ENCODE measurements at places on chromosomes 6 and 20. TPM values are rescaled to one million over a fixed set of nuclear protein-coding genes. Genes with fewer than 3 reads are reported as not detected.

Gene SPTLC3
- 0.55 TPM for total RNA-seq

GRCh38 chr20:59933849-59934585 is 580 bp upstream of the SYCP2 start:
- H3K36me3 ChIP-seq = no peaks in the 10 kb centered on the region
- H3K27me3 ChIP-seq = no peaks in the 10 kb centered on the region
- DNase-seq = peak; percentile 70
- peaks cover 5% of the 10 kb centered on the region for H3K4me1 ChIP-seq

DNA sequence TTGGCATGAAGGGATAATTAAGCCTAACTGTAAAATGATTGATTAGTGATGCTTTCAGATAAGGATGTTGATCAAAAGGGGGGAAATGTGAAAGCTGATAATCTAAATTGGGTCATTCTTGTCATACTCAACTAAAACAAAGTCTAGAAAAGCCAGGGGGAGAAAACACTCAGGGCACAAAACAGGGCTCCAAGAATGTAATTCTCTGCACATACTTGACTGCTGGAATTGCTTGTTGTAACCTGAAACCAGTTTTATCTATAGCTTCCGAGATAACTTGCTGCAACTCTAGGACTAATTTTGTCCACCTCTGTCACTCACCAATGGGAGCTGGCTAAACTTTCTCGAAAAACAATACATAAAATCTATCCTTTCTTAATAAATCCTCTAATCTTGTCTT is 310.3 kb downstream of the CLVS2 start:
- no peaks in the 10 kb centered on the region for H3K27me3 ChIP-seq
- H3K36me3 ChIP-seq = no peaks in the 10 kb centered on the region
- no peaks in the 10 kb centered on the region for H3K4me1 ChIP-seq
- DNase-seq = no peak

Gene PERP
- total RNA-seq = 0.80 TPM

Gene HAO1
- not detected for total RNA-seq

Gene ANKEF1
- 7.0 TPM for total RNA-seq

Gene OPN5
- total RNA-seq = not detected

DNA sequence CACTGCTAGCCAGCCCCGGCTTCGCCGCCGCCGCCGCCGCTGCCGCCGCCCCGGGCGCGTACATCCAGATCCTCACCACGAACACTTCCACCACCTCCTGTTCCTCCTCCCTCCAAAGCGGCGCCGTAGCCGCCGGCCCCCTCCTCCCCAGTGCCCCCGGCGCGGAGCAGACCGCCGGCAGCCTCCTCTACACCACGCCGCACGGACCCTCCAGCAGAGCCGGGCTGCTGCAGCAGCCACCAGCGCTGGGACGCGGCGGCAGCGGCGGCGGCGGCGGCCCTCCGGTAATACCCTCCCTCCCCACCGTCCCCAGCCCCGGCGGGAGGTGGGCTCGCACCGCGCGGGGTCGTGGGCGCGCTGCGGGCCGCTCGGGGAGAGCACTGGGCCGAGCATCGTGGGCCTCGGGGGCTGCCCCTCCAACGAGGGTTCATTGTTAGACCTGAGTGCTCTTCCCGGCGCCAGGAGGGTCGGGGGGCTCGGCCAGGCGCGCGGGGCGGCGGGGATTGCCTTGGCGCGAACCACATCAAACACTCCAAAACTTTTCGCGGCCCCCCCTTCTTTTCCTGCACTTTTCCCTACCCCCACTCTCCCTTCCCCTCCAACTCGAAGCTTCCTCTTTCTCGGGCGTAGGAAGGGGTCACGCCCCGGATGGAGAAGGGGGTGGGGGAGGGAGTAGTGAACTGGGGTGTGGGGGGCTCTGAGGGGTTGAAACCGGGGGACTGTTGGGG is 827 bp downstream of the E2F3 start:
- H3K4me3 ChIP-seq = peak overlapping the region; percentile 67
- peaks cover 24% of the 10 kb centered on the region for H3K4me1 ChIP-seq
- H3K36me3 ChIP-seq = no peaks in the 10 kb centered on the region
- no peak overlapping the region for H3K27ac ChIP-seq
- DNase-seq = peak; percentile 15

DNA sequence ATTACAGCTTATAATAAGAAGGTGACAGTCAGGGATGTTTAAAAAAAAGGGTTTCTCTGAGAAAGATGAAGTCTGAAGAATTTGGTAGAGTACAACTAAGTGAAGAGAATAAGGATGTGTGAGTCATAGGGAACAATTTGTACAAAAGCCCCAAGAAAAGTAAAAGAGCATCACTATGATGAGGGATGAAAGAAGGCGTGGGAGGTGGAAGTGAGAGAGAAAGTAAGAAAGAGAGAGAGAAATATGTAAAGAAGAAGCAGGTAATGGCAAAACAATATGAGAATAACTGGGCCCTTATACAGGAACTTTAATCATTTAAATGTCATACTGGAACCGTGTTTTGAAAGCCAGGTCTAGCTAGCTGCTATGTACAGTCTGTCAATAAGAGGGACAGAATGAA is 179.4 kb downstream of the ASCC3 start:
- DNase-seq = no peak
- peaks cover 9% of the 10 kb centered on the region for H3K36me3 ChIP-seq
- no peaks in the 10 kb centered on the region for H3K4me1 ChIP-seq
- H3K27me3 ChIP-seq = no peaks in the 10 kb centered on the region
- H3K4me3 ChIP-seq = no peak overlapping the region

DNA sequence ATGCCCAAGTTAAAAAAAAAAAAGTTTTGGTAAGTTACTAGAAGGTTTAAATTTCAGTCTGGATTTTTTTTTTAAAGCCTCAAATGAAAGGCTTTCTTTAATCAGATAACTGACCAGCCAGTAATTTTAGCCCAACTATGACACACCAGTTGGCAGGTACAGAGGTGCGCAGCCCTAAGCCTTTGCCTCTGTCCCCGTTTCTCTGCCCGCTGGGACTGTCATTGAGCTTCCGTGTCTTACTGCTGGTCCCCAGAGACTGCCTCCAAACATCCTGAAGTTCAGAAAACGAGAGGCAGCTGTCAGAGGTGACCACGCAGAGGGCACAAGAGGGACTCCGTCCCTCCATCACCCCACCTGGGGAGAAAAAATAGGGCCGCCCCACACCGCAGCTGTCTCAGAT is 118.2 kb downstream of the RPS12 start:
- H3K4me1 ChIP-seq = no peaks in the 10 kb centered on the region
- H3K27me3 ChIP-seq = peaks cover 7% of the 10 kb centered on the region
- no peak overlapping the region for H3K4me3 ChIP-seq
- no peak overlapping the region for H3K27ac ChIP-seq
- DNase-seq = no peak
- H3K36me3 ChIP-seq = no peaks in the 10 kb centered on the region

- H3K36me3 ChIP-seq = no peaks in the 10 kb centered on the region
- H3K4me3 ChIP-seq = no peak overlapping the region
These were observed 39.4 kb upstream of the ENPP4 start for GRCh38 chr6:46090115-46091079.

Gene TPD52L1
- total RNA-seq = 0.23 TPM

- H3K4me1 ChIP-seq = no peaks in the 10 kb centered on the region
- H3K4me3 ChIP-seq = no peak overlapping the region
- H3K36me3 ChIP-seq = no peaks in the 10 kb centered on the region
- DNase-seq = no peak
These were observed 313.8 kb downstream of the COL12A1 start for GRCh38 chr6:74892091-74892490.

DNA sequence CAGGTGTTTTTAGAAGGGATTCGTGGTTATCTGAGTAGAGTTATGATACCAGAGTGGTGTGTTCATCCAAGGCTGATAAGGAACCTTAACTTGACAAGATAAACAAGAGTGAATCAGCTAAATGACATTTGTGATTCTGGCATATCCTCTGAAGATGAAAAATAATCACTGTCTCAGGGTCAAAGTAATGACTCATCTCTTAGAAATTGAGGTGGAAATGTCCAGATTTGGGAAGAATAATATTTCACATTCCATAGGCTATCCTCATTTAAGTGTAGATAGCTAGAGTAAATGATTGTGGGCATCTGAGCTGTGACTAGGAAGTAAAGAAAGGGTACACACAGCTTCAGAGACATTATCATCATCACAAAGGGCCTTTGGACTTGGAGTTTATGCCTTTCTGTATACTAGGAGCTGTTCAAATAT is 255.7 kb downstream of the GJA1 start:
- no peaks in the 10 kb centered on the region for H3K36me3 ChIP-seq
- DNase-seq = no peak
- H3K4me1 ChIP-seq = no peaks in the 10 kb centered on the region
- H3K27ac ChIP-seq = no peak overlapping the region
- H3K4me3 ChIP-seq = no peak overlapping the region

GRCh38 chr6:134432036-134432435 is 114.1 kb upstream of the SGK1 start:
- no peak overlapping the region for H3K27ac ChIP-seq
- H3K27me3 ChIP-seq = no peaks in the 10 kb centered on the region
- DNase-seq = no peak
- no peaks in the 10 kb centered on the region for H3K36me3 ChIP-seq

DNA sequence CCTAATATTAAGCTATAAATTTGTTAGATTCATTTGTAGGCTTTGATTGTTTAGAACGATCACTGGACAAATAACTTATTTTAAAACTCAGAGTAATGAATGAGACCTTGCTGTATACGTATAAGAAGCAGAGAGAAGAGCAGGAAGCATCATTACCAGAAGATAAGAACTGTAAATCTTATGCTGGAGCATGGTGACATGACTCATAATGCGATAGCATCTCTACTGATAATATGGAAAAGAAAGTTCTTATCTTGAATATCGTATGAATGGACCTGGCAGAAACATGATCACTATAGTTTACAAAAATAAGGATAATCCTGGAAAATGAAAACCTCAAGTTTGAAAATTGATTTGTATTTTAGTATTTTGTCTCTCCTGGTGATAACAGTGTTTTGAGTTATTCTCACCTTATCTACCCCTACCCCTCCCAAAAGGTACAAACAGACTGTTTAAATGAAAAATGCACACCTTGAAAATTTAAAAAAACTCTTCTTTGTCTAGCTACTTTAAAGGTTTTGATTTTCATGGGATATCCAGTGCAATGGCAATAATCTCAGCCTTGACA is 2.0 kb upstream of the ZSCAN26 start:
- peaks cover 8% of the 10 kb centered on the region for H3K4me1 ChIP-seq
- no peak overlapping the region for H3K27ac ChIP-seq
- no peak for DNase-seq
- H3K27me3 ChIP-seq = no peaks in the 10 kb centered on the region

GRCh38 chr6:16473184-16473907 is 235.0 kb downstream of the GMPR start:
- peak overlapping the region; percentile 60 for H3K27ac ChIP-seq
- no peak for DNase-seq
- peaks cover 19% of the 10 kb centered on the region for H3K4me1 ChIP-seq
- no peaks in the 10 kb centered on the region for H3K36me3 ChIP-seq

Gene CST1
- not detected for total RNA-seq

Gene SLC23A2
- total RNA-seq = 22.9 TPM

- H3K36me3 ChIP-seq = no peaks in the 10 kb centered on the region
- no peaks in the 10 kb centered on the region for H3K27me3 ChIP-seq
- H3K27ac ChIP-seq = no peak overlapping the region
- no peak for DNase-seq
- no peak overlapping the region for H3K4me3 ChIP-seq
These were observed 387.8 kb downstream of the SMOC2 start for GRCh38 chr6:168828800-168829199.

DNA sequence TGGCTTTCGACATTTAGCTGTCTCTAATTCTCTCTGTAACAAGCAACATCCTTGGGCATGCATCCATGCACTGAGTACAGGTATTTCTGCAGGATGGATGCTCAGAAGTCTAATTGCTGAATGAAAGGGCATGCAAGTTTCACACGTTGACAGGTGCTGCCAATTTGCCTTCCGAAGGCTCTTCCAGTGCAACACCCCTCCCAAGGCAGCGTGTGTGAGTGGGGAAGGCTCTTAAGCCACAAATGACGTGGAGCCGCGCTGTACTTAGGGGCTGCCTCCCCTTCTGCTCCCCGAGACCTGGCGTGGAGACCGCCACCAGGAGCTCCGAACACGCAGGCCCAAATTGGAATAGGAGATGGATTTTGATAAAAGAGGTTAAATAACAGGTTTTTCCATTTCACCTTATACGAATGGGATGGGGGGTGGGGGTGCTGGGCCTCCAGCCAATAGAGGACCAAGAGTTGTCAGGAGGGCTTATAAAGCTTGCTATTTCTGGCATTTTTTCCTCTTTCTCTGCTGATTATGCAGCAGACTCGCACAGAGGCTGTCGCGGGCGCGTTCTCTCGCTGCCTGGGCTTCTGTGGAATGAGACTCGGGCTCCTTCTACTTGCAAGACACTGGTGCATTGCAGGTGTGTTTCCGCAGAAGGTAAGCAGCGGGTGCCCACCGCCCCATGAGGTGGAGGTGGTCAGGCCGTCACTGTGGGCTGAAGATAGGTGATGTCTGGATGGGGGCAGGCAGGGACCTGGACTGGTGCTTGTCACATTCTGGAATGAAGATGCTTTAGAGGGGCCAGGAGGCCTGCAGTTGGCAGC is 30.9 kb downstream of the TOX2 start:
- H3K27me3 ChIP-seq = no peaks in the 10 kb centered on the region
- no peak overlapping the region for H3K4me3 ChIP-seq
- DNase-seq = no peak
- H3K4me1 ChIP-seq = peaks cover 90% of the 10 kb centered on the region
- no peaks in the 10 kb centered on the region for H3K36me3 ChIP-seq
- no peak overlapping the region for H3K27ac ChIP-seq

DNA sequence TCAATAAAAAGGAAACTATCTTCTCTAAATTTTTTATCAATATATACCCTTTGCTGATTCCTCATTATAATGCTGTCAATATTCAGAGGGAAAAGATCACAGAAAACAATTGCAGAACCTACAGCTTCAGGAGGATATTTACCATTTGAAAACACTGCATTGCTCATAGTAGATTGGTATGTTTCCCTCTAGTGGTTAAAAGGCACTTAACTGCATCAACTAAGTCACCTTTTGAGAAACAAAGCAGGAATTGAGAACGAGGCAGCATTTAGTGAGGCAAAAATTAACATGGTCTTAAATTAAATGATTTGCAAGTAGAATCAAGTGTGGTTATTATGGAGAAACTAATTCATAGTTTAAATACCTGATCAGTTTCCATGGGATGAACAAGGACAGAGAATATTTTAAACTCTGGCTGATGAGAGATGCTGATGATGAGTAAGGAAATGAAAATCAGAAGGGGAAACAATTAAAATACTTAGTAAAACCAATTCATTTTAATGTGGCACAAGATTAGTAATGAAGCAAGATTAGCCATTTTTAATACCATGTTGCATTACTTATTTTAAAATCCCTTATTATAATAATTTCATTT is 642.1 kb downstream of the EPHA7 start:
- H3K27ac ChIP-seq = no peak overlapping the region
- H3K27me3 ChIP-seq = no peaks in the 10 kb centered on the region
- no peaks in the 10 kb centered on the region for H3K36me3 ChIP-seq
- H3K4me1 ChIP-seq = no peaks in the 10 kb centered on the region

- DNase-seq = no peak
- H3K36me3 ChIP-seq = no peaks in the 10 kb centered on the region
- no peaks in the 10 kb centered on the region for H3K4me1 ChIP-seq
- no peak overlapping the region for H3K27ac ChIP-seq
- peaks cover 4% of the 10 kb centered on the region for H3K27me3 ChIP-seq
These were observed 20.9 kb downstream of the L3MBTL1 start for GRCh38 chr20:43528258-43528875.

- H3K4me3 ChIP-seq = no peak overlapping the region
- H3K4me1 ChIP-seq = no peaks in the 10 kb centered on the region
- no peak overlapping the region for H3K27ac ChIP-seq
- no peak for DNase-seq
- no peaks in the 10 kb centered on the region for H3K36me3 ChIP-seq
These were observed 207.9 kb upstream of the LAMP5 start for GRCh38 chr20:9306521-9306920.

Gene DYNLT2
- total RNA-seq = 2.7 TPM

GRCh38 chr20:20604907-20605306 is 107.5 kb downstream of the RALGAPA2 start:
- DNase-seq = no peak
- peaks cover 11% of the 10 kb centered on the region for H3K4me1 ChIP-seq
- no peaks in the 10 kb centered on the region for H3K27me3 ChIP-seq
- H3K4me3 ChIP-seq = no peak overlapping the region

Gene GSTA2
- not detected for total RNA-seq
